ENCODE measurements at places on chromosomes 4 and X.

- no peak for DNase-seq
These were observed 43.2 kb downstream of the RGS12 start for GRCh38 chr4:3335982-3336381.

GRCh38 chr4:150145946-150146340, 67.7 kb downstream of the DCLK2 start:
- DNase-seq = no peak

GRCh38 chr4:11407551-11407950, 21.1 kb downstream of the HS3ST1 start:
- DNase-seq = no peak

DNA sequence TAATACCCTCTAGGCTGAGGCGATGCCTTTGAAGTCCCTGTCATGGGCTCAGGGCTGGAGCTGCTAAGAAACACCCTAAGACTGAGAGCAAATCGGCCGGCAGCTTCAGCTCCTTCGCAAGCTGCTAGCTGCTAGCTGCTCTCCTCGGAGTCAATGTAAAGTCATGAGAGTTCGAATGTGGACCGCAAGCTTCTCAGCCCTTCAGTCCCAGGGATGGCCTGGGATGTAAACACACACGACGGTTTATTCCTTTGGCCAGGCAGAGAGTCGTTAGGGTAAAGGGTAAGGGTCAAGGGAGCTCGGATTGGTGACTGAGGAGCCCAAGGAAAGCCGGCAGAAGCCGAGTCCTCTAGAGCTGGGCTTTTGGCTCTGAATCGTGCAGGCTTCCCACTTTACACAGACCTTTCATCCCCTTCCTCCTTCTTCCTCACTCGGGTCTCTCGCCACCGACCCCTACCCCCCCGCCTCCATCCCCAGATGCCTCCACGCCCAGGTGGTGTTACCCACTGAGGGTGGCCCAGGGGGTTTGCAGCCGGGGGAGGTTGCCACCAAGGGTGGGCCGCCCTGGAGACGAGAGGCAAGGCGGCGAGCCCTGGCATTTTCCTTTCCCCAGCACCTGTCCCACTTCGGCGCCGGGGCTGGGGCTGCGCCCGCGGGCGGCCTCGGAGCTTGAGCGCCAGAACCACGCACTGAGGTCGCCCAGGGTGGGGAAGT, 3.1 kb upstream of the BCORL1 start:
- DNase-seq = no peak

GRCh38 chr4:68373513-68373912, 23.6 kb upstream of the YTHDC1 start:
- DNase-seq = peak; percentile 8

GRCh38 chrX:112058255-112058654, 24.3 kb downstream of the TRPC5 start:
- DNase-seq = no peak

Measured in stimulated activated effector memory CD8-positive, alpha-beta T cell treated with anti-CD3 and anti-CD28 coated beads, Interleukin-12 subunit alpha, Interleukin-12 subunit beta, amount 100 ng/mL, for 72 hours (primary cell).